ENCODE measurements at places on chromosomes 3 and 15.

DNA sequence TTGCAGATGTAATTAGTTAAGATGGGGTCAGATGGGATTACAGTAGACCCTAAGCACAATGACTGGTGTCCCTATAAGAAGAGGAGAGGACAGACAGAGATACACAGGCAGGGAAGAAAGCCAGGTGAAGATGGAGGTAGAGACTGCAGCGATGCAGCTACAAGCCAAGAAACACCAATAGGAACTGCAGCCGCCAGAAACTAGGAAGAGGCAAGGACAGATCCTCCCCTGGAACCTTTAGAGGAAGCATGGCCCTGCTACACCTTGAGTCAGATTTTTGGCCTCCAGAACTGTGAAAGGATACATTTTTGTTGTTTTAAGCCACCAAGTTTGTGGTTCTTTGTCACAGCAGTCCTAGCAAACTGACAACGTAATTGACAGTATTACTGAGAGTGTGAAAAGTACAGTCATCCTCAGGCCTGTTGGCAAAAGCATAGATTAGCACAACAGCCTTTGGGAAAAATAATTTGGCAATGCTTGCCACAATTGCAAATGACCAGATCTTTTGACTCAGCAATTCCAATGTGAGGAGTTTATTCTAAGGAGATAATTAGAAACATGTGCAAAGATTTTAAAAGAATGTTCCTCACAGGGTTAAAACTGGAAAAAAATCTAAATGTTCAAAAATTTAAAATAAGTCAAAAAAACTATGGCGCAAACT is 82.6 kb upstream of the TJP1 start:
- DNase-seq, result no peak

GRCh38 chr3:4060064-4060463 is 243.1 kb upstream of the SETMAR start:
- no peak for DNase-seq

- DNase-seq, result no peak
These were observed 45.6 kb downstream of the NMD3 start for GRCh38 chr3:161266731-161267150.

- no peak for DNase-seq
These were observed 31.2 kb downstream of the BCHE start for GRCh38 chr3:165805946-165806561.

GRCh38 chr3:114624571-114625181 is 330.8 kb downstream of the TIGIT start:
- no peak for DNase-seq

- DNase-seq, result no peak
These were observed 10.5 kb downstream of the LEKR1 start for GRCh38 chr3:156836701-156837100.

GRCh38 chr3:15477951-15478639 is 43.4 kb downstream of the COLQ start:
- DNase-seq, result no peak

DNA sequence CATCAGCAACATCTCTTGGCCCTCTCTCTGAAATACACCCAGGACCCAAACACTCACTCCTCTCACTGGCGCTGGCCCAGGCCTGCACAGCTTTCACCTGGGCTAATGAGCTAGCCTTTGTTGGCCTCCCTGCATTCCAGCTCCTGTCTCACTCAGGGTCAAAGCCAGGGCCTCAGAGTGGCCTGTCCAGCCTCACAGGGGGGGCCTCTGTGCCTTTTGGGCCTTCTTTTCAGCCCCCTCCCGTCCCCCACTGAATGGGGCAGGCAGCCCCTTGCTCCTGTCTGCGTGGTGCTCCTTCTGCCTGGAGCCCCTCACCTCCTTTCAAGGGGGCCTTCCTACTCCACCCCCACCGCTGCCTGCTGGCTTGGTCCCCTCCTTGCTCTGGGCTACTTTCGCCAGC is 59.0 kb upstream of the PRR23E start:
- DNase-seq, result no peak

GRCh38 chr3:39065197-39065596 is 13.4 kb downstream of the WDR48 start:
- no peak for DNase-seq

- no peak for DNase-seq
These were observed 1.2 kb upstream of the DAZL start for GRCh38 chr3:16606398-16606797.

Data from activated naive CD8-positive, alpha-beta T cell treated with anti-CD3 and anti-CD28 coated beads, Interleukin-2, amount 10 ng/mL, durations not matched to agents 7 days and 5 days (primary cell).